ENCODE measurements at places on chromosomes 6 and 20.
A peak's percentile ranks its signal among the peaks of the same experiment; 100 is the strongest.

- no peak for DNase-seq
Observed at GRCh38 chr6:35804996-35805736, at the start of gene LHFPL5. Gene LHFPL5 (plus strand): TSS chr6:35805352. CDS start chr6:35805671, 319 bp downstream.

DNA sequence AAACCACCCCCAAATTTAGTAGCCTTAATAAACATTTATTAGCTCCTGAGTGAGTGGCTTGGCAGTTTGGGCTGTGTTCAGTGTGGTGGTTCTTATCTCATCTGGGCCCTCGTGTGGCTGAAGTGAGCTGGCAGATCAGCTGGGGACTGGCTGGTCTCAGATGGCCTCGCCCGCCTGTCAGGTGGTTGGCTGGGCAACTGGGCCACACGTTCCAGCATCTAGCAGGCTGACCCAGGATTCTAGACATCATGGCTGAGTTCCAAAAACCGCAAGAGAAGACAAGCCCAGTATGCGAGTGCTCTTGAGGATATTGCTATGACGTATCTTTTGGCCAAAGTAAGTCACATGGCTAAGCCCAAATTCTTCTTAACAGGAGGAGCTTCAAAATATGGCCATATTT is 28.9 kb downstream of the EIF2S2 start:
- no peak for DNase-seq

GRCh38 chr20:34637245-34638038 is 39.5 kb downstream of the PIGU start:
- peak; percentile 95 for DNase-seq

- no peak for DNase-seq
Observed at GRCh38 chr6:157690441-157691210, 132.4 kb upstream of the SNX9 start.

- DNase-seq, result no peak
Observed at GRCh38 chr20:48691523-48691922, 136.3 kb downstream of the PREX1 start.

Data from putamen (tissue), 1 donor.